ENCODE measurements at places on chromosomes 16 and 17. TPM values are rescaled to one million over a fixed set of nuclear protein-coding genes. Genes with fewer than 3 reads are reported as not detected.

OTOA gene
- total RNA-seq, result not detected

ITPRIPL2 gene
- 40.8 TPM for total RNA-seq

OR1F1 gene
- total RNA-seq, result not detected

BIRC5 gene
- 85.8 TPM for total RNA-seq

KCNH6 gene
- not detected for total RNA-seq

CACNG1 gene
- total RNA-seq, result not detected

KRT28 gene
- total RNA-seq, result not detected

PERCC1 gene
- not detected for total RNA-seq

ATP2C2 gene
- total RNA-seq, result not detected

SCGB1C2 gene
- total RNA-seq, result not detected

KRTAP2-2 gene
- total RNA-seq, result not detected

TMEM235 gene
- not detected for total RNA-seq

TEKT1 gene
- total RNA-seq, result not detected

ETV4 gene
- 32.2 TPM for total RNA-seq

SLC16A5 gene
- total RNA-seq, result 17.4 TPM

GCSH gene
- total RNA-seq, result 33.1 TPM

NIP7 gene
- total RNA-seq, result 40.9 TPM

CCL5 gene
- total RNA-seq, result not detected

SPAG9 gene
- 75.0 TPM for total RNA-seq

TVP23A gene
- not detected for total RNA-seq

NXPH3 gene
- 2.0 TPM for total RNA-seq

NDEL1 gene
- total RNA-seq, result 60.0 TPM

BRIP1 gene
- total RNA-seq, result 12.2 TPM

CCDC154 gene
- 0.25 TPM for total RNA-seq

MVD gene
- 117 TPM for total RNA-seq

PRSS33 gene
- total RNA-seq, result not detected

SLC13A5 gene
- total RNA-seq, result not detected

NOD2 gene
- 0.58 TPM for total RNA-seq

GRAP gene
- total RNA-seq, result 43.6 TPM

ZNF598 gene
- 60.5 TPM for total RNA-seq

TNK1 gene
- total RNA-seq, result 0.58 TPM

KRT35 gene
- total RNA-seq, result not detected

PRAC1 gene
- not detected for total RNA-seq

TOX3 gene
- total RNA-seq, result not detected

ALOX15B gene
- not detected for total RNA-seq

GDPD3 gene
- total RNA-seq, result 18.6 TPM

KCTD19 gene
- total RNA-seq, result 0.44 TPM

RNF166 gene
- 41.8 TPM for total RNA-seq

SYNGR2 gene
- 58.6 TPM for total RNA-seq

CETP gene
- 2.8 TPM for total RNA-seq

ITGAD gene
- total RNA-seq, result not detected

IFT20 gene
- 36.3 TPM for total RNA-seq

PABPN1L gene
- not detected for total RNA-seq

ARL5C gene
- total RNA-seq, result not detected

MGAT5B gene
- 2.1 TPM for total RNA-seq

MT1E gene
- total RNA-seq, result 201 TPM

PRDM7 gene
- not detected for total RNA-seq

TMEM238L gene
- not detected for total RNA-seq

CDR2L gene
- 34.9 TPM for total RNA-seq

SDK2 gene
- not detected for total RNA-seq

Measured in endothelial cell of umbilical vein (primary cell).